Calu3 (cell line): ENCODE measurements at places on chromosomes 5 and 9. TPM values are rescaled to one million over a fixed set of nuclear protein-coding genes. Genes with fewer than 3 reads are reported as not detected.

The SERF1A gene
- total RNA-seq = 2.0 and 5.3 TPM in 2 replicates

The PCDHGC5 gene
- 1.5 and 2.1 TPM in 2 replicates for total RNA-seq

The BNC2 gene
- not detected in 2 replicates for total RNA-seq

The PIK3R1 gene
- total RNA-seq = 74.8 and 81.5 TPM in 2 replicates

The TMEM171 gene
- total RNA-seq = 18.4 and 20.8 TPM in 2 replicates

The BTNL3 gene
- not detected in 2 replicates for total RNA-seq

The SLC6A3 gene
- not detected in 2 replicates for total RNA-seq

The SLC25A2 gene
- total RNA-seq = 0.26 and 0.27 TPM in 2 replicates

The C5orf63 gene
- 11.0 and 13.2 TPM in 2 replicates for total RNA-seq

The CACNA1B gene
- total RNA-seq = not detected in 2 replicates

The OGN gene
- total RNA-seq = not detected in 2 replicates

The LCN6 gene
- total RNA-seq = not detected in 2 replicates

The IFNA21 gene
- total RNA-seq = not detected in 2 replicates
